Activated gamma-delta T cell (primary cell): ENCODE measurements at places on chromosomes 13 and 19.

DNA sequence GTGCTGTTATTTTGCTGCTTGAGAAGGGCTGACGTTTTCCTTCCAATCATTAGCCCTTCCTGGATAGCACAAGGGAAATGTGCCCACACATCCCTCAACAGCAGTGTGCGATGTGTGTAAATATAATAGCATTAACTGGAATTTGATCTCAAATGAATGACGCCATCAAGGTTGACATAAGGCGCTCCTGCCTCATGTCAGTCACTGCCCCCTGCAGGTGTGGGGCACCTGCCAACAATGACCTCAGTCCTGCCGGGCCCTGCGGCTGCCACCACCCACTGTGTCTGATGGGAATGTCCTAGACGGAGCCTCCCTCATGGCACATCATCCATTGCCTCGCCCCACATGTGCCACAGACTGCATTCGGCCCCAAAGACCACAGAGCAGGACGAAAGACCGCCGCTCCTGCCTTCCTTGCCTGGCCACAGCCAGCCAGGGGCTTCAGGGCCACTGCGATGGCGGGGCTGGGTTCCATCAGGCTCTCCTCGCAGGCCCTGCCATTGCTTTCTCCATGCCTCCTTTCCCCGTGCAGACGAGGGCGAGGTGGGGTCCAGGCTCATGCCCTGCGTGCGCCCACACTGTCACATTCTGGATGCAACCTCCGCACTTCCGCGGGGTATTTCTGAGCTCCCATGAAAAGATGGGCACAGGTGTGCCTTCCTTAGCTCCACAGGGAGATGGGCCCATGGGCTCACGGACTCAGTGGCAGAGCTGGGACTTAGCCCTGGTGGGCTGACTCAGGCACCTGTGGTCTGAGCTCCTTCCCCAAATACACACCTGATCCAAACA lies 146.7 kb downstream of the SOX1 start:
- DNase-seq, result no peak

GRCh38 chr19:48918801-48919247 lies 14.7 kb upstream of the DHDH start:
- DNase-seq, result no peak

- DNase-seq, result no peak
Measured at GRCh38 chr19:48175578-48175977, 5.1 kb downstream of the ZSWIM9 start.

DNA sequence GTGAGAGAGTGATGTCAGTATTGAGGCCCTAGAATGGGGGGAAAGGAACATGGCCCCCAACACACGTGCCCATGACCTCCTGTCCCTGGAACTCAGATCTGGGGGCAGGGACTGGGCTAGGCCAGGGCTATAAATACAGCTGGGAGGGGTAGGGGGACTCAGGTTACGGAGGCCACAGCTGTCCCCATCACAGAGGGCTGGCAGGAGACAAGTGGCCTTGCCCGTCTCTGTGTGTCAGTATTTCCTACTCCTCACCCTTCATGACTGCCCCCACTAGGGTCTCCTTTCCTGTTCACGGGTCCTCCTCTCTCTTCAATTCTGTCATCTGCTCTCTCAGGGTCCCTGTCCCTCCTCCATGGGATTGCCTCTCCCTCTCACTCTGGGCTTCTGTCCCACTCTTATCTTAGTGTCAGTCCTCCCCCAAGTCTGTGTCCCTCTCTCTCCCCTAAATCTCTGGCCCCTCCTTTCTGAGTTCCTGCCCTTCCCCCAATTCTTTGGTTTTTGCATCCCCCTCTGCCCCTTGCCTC lies 687 bp upstream of the HRC start:
- no peak for DNase-seq

GRCh38 chr13:30443957-30444404 lies 21.7 kb downstream of the UBE2L5 start:
- DNase-seq, result no peak

- no peak for DNase-seq
Measured at GRCh38 chr19:4184718-4185352, 2.3 kb downstream of the ANKRD24 start.

DNA sequence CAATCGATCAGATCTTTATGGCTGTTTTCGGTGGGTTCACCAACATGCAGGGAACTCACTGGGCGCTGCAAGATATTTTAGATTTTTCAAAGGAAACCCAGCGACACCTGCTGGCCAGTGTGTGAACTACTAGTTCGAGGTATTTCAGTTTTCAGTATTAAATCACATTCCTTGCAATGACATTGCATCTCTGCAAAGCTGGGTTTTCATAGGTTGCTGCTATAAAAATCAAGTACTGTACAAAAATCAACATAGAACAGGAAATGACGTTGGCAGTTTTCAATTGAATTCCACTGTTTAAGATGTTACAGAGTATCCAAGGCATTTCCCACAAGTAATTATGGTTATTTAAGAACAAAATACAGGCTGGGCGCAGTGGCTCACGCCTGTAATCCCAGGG lies 17.6 kb downstream of the LIG1 start:
- DNase-seq, result no peak

- DNase-seq, result no peak
Measured at GRCh38 chr13:32682740-32683139, 96.5 kb downstream of the PDS5B start.

DNA sequence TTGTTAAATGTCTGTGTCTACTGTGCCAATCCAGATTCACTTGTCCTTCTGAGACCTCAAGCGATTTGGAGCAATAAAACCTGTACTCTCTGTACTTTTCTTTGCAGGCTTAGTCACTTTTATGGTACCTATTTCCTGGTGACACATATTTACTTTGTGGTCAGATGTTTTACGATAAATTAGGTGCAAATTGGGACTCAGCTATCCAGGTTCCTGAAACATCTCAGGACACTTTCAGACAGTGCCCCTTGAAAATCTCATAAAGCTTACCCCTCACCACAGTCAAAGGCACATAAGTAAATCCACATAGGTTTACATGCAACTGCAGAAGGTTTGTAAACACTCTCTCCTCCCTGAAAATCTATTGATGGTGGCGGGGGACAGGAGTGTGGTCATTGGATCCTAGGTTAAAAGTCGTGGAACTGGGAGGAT lies 438.8 kb downstream of the EFNB2 start:
- no peak for DNase-seq

DNA sequence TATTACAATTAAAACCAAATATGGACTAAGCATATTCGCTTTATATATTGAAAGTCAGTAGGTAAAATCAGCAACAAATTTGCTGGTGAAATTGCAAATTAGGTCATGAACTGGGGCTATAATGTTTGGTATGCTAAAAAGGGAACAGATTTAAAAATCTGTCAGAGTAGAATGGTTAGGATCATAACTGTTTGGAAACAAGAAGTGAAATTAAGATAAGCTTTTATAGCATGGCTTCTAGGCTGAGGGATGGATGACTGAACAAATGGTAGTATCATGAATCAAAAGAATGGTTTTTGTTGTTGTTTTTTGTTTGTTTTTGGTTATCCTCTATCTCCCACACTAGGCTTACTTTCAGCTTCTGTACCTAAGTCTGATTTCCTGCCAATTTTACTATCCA lies 1090.4 kb downstream of the PCDH9 start:
- no peak for DNase-seq

GRCh38 chr13:34156841-34157365 lies 339.0 kb downstream of the RFC3 start:
- no peak for DNase-seq

DNA sequence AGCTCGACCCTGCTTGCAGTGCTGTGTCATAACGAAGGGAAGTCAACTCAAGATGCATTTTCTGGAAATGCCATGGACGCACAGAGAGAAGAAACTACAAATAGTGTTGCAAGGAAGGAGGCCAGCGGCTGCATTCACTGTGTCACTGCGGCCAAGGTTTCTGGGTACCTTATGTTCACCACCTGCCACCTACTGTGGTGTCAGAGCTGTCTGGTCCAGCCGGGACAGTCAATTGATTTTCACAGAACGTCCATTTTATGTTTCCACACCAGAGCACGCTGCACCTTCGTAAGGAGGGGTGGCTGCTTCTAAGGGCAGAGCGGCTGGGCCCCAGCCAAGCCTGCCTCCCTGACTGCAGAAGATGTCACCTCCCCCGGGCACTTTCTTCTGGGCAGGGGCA lies 17.7 kb downstream of the TSHZ3 start:
- no peak for DNase-seq

- no peak for DNase-seq
Measured at GRCh38 chr13:91722267-91722884, 324.0 kb downstream of the GPC5 start.

DNA sequence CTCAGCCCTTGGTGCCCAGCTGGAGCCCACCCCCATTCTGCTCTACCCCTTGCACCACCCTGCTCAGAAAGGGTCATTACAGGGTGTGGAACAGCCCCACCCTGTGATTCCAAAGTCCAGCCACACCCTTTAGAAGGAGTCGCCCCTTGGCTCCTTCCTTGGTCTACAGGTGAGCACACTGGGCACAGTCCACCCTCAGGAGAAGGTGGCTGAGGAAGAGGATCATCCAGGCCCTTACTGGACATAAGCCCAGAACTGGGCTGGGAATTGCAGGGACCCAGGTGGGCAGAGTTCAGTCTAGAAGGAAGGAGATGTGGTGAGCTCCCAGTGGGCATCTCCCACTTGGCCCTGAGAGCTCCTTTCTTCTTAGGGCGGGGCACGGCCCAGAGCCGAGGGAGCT lies 8.6 kb downstream of the SLC46A3 start:
- DNase-seq, result no peak

DNA sequence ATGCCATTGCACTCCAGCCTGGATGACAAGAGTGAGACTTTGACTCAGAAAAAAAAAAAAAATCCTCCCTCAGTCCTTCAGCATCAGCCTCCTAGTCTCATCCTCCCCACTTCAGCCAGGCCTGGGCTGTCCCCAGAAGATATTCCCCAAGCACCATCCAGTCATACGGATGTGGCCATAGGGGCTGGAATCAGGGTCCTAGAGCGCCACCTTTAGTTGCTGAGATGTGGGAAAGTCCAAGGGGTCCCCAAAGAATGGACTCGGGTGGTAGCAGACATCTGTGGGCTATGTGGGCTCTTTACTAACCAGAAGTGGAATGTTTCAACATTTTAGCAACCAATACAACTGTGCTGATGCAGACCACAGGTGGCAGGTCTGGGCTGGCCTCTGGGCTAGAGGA lies 3.1 kb upstream of the TYROBP start:
- DNase-seq, result no peak

- no peak for DNase-seq
Measured at GRCh38 chr19:2797280-2797679, 12.0 kb downstream of the THOP1 start.

DNA sequence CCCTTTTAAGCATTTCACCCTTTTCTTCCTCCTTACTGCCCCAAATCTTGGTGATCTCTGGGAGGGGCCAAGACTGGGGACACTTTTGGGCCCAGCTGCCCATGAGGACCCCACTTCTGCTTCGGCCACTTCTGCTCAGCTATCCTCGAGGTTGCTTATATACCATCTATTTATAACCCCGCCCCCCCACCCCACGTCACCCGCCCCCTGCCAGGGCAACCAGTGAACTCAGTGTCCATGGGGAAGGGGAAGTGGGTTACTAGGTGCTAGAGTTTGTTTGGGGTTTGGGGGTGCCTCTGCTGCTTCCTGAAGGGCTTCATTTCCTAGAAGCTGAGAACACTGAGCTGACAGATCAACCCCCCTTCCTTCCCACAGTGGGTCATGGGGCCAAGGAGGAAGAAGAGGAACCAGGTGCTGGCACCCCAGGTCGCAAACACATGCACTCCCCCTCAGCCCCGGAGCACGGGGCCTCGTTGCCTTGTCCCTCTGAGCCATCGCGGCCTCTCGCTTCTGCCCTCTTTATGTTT lies 6.1 kb upstream of the ADGRE5 start:
- DNase-seq, result peak; percentile 43

- no peak for DNase-seq
Measured at GRCh38 chr13:23867027-23867491, 22.1 kb downstream of the MIPEP start.

DNA sequence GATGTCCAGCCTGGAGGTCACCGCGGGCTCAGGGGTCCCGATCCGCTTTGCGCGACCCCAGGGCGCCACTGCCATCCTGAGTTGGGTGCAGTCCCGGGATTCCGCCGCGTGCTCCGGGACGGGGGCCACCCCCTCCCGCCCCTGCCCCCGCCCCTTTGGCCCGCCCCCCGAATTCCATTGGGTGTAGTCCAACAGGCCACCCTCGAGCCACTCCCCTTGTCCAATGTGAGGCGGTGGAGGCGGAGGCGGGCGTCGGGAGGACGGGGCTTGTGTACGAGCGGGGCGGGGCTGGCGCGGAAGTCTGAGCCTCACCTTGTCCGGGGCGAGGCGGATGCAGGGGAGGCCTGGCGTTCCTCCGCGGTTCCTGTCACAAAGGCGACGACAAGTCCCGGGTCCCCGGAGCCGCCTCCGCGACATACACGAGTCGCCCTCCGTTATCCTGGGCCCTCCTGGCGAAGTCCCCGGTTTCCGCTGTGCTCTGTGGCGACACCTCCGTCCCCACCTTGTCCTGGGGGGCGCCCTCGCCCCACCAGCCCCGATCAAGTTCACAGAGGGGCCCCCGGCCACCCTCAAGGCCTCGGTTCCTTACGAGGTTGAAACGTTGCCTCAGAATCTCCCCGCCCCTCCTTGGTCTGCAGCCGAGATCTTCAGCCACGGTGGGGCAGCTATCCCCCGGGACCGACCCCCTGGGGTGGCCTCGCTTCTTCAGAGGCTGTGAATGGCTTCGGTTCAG lies 1.2 kb downstream of the LDLR start:
- peak; percentile 94 for DNase-seq

DNA sequence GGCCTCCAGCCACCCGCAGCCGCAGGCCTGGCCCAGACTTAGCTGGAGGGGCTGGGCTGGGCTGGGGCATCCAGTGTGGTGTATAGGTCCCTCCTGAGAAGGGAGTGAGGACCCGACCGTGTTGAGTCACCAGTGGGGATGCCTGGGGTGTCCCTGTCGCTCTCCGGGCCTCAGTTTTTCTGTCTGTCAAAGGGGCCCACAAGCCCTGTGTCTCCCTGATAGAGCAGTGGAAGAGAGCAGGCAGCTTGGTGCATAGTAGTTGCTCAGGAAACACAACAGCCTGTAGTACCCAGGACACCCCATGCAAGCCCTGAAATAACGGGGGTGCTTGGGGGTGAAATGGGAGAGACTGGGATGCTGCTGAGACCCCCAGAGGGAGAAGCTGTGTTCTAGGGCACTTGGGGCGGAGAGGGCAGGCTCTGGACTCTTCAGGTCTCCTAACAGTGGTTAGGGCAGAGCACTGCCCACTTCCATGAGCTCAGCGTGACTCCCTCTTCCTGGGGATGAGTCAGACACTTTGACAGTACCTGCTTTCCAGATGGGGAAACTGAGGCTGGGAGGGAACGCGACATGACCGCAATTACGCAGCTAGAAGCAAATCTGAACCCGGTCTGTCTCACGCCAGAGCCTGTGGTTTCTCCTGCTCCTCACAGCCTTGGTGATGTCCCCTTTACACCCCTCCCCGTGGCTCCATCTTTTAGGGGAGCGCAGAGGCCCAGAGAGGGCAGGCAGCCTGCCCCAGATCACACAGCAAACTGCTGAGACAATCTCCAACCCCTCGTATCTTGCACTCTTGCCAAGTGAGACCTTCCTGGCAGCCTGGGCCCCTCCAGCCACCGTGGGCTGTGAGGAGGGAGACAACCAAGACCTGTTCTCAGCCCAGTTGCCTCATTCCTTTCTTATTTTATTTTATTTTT lies 692 bp downstream of the SULT2B1 start:
- no peak for DNase-seq
